IPS DF 6.9 (cell line): ENCODE measurements at places on chromosomes 3 and 15.

- no peak for DNase-seq
These were observed 758.3 kb upstream of the ARPP21 start for GRCh38 chr3:34881026-34881425.

DNA sequence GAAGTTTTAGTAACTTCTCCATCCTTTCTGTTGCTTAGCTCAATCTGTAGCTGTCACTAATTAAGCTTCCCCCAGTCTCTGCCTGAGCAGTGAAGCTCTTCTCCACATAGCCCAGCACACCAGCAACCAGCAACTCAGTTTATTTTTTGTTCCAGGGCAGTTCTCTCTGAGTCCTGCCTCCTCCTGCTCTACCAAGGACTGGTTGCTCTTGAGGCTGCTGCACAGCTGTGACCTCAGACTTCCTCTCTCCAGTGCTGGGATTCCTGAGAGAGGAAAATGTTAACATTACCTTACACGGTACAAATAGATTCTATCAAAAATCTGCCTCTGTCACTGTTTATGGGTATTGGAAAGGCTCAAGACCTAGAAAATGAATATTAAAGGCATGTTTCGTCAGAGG, 294.7 kb downstream of the OXSM start:
- DNase-seq = no peak

- no peak for DNase-seq
These were observed 34.3 kb downstream of the ZMAT3 start for GRCh38 chr3:179037351-179037750.

- peak; percentile 25 for DNase-seq
These were observed 29.4 kb upstream of the TMEM45A start for GRCh38 chr3:100463002-100463401.

- DNase-seq = no peak
These were observed 26.9 kb downstream of the PDIA5 start for GRCh38 chr3:123093696-123094095.

GRCh38 chr3:184320104-184320445, 5.7 kb downstream of the EIF4G1 start:
- DNase-seq = no peak

DNA sequence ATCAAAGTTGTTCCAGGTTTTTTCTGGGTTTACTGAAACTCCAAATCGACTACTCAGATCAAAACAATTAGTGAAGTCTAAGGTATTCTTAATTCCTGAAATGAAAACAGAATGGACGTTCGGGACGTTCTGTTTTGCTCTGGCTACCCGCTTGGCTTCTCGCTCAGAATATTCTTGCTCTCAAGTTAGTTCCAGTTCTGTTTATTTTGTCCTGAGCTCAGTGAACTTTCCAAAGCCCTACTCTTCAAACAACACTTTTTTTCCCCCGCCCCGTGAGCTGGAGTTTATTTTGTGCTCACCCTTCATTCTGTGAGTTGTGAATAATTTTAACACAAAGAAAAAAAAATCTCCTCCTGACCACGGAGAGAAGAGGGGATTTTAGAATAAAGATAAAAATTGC, 72.6 kb downstream of the SAMMSON start:
- DNase-seq = no peak

DNA sequence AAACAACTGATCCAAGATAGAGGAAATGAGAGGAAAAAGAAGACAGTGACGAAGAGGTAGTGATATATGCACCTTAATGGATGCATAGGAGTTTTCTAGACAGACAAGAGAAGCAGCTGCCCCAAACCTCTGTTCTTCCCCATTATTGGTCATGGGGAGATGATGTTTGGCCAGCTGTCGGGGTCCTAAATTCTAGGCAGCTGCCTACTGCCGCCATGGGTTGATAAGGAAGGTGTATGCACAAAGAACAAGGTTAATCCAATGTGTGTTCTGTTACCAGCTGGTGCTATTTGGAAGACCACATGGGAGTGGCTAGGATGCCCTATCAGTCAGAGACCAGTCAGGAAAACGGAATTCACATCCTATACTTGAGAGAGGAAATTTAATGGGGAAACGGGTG, 47.4 kb downstream of the NTRK3 start:
- DNase-seq = no peak

- no peak for DNase-seq
These were observed 79.2 kb downstream of the ABHD5 start for GRCh38 chr3:43769885-43770425.

GRCh38 chr3:127392156-127392490, 104.3 kb upstream of the PRR20G start:
- DNase-seq = no peak

GRCh38 chr15:71572452-71573053, 237.8 kb upstream of the NR2E3 start:
- DNase-seq = peak; percentile 50

GRCh38 chr3:71436337-71436736, 147.2 kb downstream of the FOXP1 start:
- no peak for DNase-seq

DNA sequence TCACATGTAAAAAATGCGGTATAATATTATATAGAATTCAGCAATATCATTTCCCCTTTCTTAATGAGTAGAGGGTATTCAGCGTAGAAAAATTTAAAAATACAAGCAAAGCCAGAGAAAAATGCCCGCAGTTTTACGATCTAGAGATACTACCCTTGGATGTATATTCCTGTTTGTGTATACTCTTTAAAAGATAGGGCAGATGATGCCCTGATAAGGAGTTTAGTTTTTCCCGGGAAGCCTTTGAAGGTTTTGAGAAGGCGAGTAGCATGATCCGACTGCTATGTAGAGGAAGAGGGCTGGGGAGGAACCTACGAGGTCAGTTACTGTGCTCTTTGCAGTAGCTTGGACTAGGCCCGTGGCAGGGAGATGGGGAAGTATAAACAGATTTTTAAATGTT, 1.2 kb downstream of the YEATS2 start:
- DNase-seq = no peak

DNA sequence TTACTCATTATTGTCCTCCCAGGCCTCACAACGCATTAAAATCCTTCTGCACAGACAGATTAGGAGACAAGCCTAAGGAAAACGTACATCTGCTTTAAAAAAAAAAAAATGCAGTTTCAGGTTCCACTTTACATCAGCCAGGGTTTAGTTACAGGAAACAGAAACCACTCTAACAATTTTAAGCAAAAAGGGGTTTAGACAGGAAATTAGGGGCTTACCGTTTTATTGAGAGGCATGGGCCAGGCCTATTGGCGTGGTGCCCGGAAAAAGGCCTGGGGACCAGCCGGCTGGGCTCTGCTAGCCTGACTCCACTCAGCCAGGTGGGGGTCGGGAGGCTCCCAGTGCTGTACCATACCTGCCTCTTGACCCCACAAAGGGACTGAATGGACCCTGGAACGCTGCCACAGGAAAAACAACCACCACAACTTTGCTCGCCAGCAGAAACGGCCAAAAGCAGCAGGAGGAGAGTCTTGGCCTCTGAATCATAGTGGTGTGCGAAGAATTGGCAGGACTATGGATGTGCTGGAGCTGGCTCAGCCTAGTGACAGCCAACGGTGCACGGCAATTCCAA, 124.3 kb downstream of the CHSY1 start:
- DNase-seq = no peak

DNA sequence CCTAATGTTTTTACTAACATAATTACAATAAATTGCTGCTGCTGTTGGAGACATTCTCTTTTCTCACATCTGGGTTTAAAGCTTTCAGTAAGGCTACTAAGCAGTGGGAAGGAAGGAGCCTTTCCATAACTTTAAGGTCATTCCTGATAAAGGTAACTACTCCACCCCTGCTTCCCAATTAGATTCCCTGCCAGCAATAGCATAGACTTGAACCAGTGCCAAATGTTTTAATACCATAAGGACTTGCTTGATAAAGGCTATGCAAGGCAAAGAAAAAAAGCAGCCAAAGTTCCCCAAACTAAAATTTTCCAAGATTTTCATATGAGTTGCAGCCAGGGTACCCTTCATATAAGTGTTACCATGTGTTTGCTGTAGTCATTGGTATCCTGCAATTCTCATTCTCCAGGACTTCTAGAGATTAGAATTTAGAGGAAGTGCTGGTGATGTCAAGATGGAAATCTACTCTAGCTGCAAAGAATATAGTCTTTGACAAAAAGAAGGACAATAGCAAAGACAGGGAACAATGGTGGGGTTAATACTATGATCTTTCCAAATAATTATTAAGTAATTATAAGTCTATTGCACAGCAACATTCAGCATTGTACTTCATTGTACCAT, 106.1 kb downstream of the FILIP1L start:
- DNase-seq = no peak

GRCh38 chr3:156416846-156417558, 137.9 kb downstream of the SSR3 start:
- no peak for DNase-seq

DNA sequence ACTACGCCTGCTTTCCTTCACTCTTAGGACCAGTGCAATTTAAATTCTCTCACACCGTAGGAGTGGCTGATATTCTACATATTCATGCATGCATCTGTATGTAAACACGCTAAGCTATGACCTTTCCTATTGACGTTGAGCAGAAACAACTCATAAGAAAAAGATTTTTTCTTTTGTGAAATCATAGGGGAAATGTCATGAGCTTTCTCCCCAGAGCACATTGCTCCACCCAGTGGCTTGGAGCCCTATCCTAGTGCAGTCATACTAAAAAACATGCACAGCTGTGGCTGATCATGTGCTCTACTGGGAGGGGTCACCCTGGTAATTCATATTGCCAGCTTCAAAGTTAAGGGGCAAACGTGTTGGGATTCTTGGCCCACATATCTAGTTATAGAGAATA, 1.8 kb upstream of the MESD start:
- DNase-seq = no peak

DNA sequence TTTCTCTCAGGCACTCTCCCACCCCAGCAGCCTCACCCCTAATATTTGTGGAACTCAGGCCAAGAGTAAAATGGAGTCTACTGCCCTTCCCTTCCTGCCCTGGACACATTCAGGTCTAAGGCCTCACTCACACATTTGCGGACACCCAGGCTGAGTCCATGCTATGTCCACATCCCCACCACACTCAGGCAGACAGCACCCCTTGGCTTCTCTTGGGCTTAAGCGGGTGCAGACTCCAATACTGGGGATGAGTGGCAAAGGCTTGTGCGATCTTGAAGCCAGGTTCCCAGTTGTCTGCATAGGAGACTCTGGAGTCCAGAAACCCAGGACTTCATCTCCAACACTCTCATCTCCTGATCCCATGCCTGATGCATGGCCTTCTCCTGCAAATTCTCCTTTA, 17.5 kb upstream of the CFAP100 start:
- DNase-seq = no peak

- DNase-seq = no peak
These were observed 3.5 kb upstream of the PIF1 start for GRCh38 chr15:64828985-64829384.

GRCh38 chr15:100769043-100769974, 110.3 kb upstream of the ALDH1A3 start:
- DNase-seq = no peak

- no peak for DNase-seq
These were observed 34.1 kb downstream of the CCDC191 start for GRCh38 chr3:114022145-114022802.

GRCh38 chr3:33144433-33144832, 30.6 kb downstream of the CRTAP start:
- peak; percentile 37 for DNase-seq
